ENCODE measurements at places on chromosomes 3 and 15.

GRCh38 chr15:97998307-97999071 lies 38.0 kb downstream of the ARRDC4 start:
- DNase-seq = no peak

DNA sequence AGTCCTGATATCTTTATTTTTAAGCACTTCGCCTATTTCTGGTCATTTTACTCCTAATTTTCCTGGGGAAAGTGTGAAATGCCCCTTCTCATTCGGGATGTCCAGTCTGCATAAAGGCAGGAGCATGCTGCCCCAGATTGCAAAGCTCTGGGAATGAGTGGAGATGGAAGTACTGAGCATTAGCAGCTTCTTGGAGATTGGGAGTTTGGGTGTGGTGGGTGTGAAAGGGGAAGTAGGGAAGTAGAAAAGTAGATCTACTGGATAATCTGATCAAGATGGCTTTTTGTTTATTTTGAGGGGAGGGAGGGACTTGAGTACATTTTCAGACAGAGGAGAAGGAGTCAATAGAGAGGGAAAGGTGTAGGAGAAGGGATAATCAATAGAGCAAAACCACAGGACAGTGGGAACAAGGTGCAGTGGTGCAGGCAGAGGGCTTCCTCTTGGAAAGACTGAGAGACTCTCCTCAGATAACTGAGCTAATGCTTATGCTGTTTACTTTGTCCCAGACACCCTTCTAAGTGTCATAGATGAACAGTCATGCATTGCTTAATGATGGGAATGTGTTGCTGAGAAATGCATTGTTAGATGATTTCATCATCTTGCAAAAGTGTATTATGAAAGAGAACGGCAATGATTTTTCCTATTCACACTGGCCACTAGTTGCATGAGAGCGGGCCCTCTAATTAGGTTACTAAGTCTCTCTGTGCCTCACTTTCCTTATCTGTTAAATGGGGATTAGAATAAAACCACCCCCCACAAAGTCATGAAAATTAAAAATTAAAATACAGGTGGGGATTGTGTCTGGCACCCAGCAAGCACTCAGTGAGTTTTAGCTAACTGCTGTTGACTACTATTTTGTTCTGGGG lies 45.5 kb downstream of the PHLDB2 start:
- DNase-seq = no peak

DNA sequence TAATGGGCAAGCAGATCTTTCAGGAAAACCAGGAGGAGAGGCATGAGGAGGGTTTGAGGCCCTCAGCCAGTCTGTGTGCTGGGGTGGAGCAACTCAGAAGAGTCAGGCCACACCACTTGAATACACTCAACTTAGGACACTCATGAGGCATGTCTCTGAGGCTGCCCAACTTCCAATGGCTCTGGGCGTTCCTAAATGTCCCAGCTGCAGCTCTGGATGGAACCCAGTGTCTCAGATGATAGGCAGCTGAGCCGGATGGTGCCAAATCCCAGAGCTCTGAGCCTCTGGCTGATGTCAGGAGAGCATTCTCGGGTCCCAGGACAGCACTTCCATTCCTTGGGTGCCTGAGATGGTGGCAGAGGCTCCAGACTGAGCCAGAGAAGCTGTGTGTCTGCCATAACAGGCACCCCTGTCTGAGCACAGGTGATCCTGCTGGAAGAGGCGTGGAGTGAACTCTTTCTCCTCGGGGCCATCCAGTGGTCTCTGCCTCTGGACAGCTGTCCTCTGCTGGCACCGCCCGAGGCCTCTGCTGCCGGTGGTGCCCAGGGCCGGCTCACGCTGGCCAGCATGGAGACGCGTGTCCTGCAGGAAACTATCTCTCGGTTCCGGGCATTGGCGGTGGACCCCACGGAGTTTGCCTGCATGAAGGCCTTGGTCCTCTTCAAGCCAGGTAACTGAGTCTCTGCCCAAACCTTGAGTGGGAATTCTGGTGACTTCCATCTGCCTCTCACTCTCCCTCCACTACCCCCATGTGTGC lies 2.8 kb downstream of the NR2E3 start:
- DNase-seq = no peak

GRCh38 chr3:4981294-4981664 lies 2.0 kb downstream of the BHLHE40 start:
- no peak for DNase-seq

- no peak for DNase-seq
Observed at GRCh38 chr3:12507591-12508281, 23.5 kb downstream of the TSEN2 start.

GRCh38 chr15:60618206-60618605 lies 139.3 kb upstream of the ICE2 start:
- no peak for DNase-seq

DNA sequence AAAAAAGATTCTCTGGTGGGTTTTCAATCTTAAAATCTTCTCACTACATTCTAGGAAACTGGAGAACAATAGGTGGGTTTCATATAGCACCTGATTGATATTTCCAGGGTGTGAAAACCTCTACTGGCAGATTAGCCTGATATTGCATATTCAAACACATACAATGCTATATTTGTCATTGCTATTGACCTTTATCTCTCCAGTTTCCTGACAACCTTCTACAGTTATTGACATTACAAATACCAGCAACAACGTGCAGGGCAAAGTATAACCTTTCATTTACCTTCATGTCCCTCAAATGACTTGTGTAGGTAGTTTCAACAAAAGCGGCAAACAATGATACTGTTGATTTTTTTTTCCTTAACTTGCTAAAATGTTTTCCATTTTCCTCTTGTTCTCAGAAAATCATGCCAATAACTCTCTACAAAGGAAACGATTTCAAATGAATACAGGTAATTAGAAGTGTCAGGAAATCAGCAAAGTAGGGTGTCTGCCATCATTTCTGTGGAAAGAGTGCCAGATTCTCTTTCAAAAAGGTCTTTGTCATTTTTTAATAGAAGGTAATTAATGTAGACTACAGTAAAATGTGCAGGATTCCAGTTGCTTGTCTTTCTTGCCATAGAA lies 72.6 kb upstream of the CDIN1 start:
- DNase-seq = no peak

DNA sequence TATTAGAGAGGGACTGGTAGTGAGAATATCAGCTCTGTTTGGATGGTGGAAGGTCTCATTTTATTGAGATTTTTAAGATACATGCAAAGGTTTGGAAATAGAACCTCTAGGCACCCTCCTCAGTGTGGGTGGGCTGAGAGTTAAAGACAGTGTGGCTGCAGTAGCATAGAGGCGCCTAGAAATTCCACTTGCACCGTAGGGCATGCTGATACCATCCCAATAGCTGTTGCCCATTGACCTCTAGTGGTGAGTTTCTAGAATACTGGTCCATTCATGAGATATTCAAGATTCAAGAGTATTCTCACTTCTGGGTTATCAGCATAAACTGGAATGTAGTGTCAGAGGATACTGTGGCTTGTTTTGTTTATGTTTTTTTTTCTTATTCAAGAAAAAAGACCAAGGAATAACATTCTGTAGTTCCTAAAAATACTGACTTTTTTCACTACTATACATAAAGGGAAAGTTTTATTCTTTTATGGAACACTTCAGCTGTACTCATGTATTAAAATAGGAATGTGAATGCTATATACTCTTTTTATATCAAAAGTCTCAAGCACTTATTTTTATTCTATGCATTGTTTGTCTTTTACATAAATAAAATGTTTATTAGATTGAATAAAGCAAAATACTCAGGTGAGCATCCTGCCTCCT lies 87.2 kb downstream of the TGFBR2 start:
- peak; percentile 9 for DNase-seq

- DNase-seq = no peak
Observed at GRCh38 chr3:52370531-52370930, 54.4 kb downstream of the DNAH1 start.

DNA sequence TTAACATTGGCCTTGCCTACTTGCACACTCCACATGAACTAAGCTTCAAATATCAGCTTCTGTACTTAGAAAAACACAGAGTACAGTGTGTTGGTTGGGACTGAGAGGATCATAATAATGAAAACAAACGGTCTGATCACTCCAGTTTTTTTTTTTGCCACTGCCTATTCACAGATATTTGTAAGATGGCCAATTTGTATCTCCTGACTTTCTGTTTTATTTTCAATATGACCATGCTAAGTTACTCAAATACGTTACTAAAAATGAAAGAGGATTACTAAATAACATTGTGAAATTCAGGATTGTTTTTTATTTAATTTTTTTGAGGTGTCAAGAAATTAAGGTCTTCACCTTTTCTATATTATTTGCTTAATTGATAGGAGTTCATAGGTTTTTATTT lies 595.1 kb downstream of the TUSC7 start:
- no peak for DNase-seq

- no peak for DNase-seq
Observed at GRCh38 chr3:29668728-29669127, 387.9 kb downstream of the RBMS3 start.

DNA sequence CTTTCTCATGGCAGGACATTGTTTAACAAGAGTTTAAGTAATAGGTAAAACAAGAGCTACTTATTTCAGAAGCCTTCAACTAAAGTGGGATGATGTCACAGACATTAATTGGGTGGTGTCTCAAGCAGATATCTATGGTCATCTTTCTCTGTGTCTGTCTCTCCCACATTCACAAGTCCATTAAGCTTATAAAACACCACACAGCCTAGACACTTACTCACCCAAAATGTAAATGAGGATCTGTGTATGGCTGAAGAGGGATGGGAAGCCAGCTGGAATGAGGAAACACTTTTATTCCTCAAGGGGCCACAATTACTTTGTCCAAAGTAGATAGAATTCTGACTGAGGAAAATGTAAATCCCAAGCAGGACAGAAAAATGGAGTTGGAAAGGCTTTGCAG lies 183.8 kb downstream of the THRB start:
- no peak for DNase-seq

DNA sequence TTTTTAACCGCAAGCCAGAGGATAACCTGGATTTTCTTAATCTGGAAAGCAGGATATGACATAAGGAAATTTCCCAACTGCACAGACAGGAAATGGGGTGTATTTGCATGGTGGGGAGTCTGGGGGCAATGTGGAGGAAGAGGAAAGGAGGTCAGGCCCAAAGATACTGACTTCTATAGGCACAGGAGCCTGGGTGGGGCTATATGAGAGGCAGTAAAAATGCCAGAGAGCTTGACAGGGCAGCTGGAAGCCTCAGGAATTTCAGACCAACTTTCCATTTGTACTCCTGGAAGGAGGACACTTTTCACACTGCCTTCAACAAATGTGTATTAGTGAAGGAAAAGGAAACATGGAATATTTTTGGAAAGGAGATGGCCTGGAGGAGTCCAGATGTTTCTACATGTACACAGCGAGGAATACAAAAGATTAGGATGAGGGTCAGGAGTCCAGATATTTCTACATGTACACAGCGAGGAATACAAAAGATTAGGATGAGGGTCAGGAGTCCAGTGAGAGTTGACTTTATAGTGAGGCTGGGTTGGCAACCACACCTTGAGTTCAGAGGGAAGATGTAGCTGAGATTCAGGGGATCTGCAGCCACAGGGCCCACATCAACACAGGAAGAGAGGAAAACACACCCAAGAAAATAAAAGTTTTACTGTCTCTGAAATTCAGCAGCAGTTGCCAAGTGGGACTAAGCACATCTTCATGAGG lies 111.9 kb upstream of the PTPRG start:
- DNase-seq = no peak

DNA sequence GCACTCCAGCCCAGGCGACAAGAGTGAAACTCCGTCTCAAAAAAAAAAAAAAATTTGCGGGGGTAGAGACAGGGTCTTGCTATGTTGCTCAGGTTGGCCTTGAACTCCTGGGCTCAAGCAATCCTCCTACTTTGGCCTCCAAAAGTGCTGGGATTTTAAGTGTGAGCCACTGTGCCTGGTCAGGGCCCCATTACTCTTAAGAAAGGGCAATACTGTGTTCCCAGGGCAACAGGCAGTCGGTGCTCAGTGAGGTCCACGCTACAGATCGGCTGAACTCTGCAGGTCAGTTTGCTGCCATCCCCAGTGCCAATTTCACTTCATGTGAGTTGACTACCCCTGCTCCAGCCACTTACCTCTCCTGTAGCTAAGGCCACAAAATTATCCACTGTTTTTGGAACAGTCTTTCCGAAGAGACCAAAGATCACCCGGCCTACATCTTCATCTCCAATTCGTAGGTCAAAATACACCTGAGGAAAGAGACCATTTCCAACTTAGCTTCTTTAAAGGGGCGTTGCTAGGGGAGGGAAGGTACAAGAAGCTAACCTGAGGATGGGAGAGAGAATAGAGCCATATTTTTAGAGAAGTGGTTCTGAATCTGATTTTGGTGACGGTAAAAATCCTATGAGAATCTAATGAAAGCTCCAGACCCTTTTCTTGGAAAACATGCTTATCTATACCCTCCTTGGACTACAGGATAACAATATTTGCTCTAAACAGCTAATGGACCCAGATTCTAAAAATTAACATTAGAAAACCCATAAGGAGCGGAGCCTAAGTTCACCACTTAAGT lies 939 bp downstream of the PPIB start:
- DNase-seq = no peak

GRCh38 chr15:62752657-62753517 lies 289.7 kb upstream of the TPM1 start:
- DNase-seq = no peak

- DNase-seq = no peak
Observed at GRCh38 chr3:100896994-100897393, 96.2 kb downstream of the ABI3BP start.

- DNase-seq = no peak
Observed at GRCh38 chr3:110419096-110419495, 652.5 kb upstream of the NECTIN3 start.

- no peak for DNase-seq
Observed at GRCh38 chr15:57495554-57496165, 96.0 kb upstream of the MYZAP start.

DNA sequence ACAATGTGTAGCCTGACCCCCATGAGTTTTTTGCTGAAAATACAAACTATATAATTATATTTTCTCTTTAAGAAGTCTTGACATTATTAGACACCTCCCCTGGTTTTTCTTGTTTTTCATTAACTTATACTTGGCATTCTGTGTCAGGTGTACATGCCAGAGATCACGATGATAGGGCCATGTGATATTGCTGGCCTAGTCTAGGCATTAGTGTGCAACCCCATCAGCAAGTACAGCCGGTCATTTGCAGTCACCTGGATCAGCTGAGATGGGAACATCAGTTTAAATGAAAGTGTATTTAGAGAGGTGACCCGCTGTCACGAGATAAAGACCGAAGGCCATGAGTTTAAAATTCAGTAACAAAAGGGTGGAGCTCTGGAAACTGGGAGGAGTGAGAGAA lies 12.6 kb upstream of the SPPL2A start:
- no peak for DNase-seq

DNA sequence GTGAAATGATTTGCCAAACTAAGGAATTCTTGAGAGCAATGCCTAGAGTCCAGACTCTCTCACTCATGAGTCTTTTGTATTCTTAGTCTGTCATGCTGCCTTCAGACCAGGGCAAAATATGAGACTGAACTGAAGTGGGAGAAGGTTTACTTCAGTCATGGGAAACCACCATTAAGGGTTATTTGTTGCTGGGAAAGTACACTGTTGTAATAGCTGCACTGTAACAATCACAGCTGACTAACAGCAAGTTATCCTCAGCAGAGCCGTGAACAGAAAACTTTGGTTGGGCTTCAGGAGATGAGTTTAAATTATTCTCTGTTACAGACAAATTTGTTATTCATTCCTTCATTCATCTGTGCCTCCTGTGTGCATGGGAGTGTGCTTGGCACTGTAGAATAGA lies 258.5 kb downstream of the ROBO2 start:
- DNase-seq = no peak

All from NCI-H1436 treated with DMSO at 0.1 percent for 48 hours (cell line).